CD4-positive, alpha-beta T cell treated with Interleukin-4 for 1 hour (primary cell): ENCODE measurements at places on chromosomes 1 and 21.
A peak's percentile ranks its signal among the peaks of the same experiment; 100 is the strongest.

DNA sequence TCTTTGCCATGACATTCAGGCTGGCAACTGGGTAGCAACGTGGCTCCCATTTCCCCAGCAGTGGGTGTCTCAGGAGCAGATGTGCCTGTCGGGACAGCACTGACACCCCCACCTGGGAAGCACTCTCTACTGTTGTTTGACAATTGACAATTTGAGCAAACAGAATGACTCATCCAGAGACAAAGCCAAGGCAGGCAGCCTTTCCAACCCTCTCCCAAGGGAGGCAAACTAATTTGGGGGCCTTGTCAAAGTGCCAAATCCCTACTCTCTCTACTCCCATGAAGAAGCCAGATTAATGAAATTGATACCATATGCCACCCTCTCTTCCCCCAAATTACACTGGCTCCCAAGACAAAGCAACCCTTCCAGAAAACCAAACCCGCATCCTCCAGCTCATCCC lies 65.6 kb downstream of the GRIK3 start:
- no peak for DNase-seq

- no peak for DNase-seq
Observed at GRCh38 chr1:228352677-228353481, 53.8 kb downstream of the TRIM11 start.

- no peak for DNase-seq
Observed at GRCh38 chr1:202632241-202632640, 78.0 kb downstream of the SYT2 start.

GRCh38 chr1:26359981-26360806 lies 6.3 kb upstream of the CRYBG2 start:
- DNase-seq, result peak; percentile 56

- DNase-seq, result peak; percentile 92
Observed at GRCh38 chr21:31559368-31560119, 99.9 kb upstream of the SOD1 start.

DNA sequence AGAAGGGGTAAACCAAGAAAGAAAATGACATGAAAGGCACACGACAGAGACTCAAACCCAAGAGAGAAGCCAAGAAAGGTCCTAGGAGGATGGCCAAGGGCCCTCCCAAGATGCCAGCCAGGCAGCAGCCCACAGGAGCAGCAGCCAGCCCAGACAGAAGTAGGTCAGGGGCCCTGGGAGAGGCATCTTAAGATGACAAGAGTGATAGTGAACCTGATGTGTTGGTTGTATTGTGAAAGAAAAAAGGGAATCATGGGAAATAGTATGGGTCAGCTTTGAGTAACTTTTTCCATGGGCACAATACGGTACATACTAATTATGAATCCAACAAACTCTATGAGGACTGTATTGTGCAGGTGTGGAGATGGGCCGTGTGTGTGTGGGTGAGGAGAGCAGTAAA lies 3.3 kb downstream of the CCSAP start:
- no peak for DNase-seq

DNA sequence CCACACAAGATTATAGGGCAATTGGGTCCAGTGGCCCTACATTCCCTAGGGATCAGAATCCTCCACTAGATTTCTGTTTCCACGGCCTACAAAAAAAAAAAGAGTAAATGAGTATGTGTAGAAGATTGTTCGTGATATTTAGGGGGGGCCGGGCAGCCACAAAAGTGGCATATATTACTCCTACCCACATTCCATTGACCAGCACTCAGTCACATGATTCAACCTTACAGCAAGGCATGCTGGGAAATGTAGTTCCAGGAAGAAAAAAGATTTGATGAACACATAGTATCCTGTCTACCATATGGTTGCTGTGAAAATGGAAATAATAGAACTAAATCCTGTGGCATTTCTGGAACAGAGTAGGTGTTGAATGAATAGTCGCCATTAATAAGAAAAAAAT lies 43.4 kb upstream of the GJB5 start:
- DNase-seq, result no peak

DNA sequence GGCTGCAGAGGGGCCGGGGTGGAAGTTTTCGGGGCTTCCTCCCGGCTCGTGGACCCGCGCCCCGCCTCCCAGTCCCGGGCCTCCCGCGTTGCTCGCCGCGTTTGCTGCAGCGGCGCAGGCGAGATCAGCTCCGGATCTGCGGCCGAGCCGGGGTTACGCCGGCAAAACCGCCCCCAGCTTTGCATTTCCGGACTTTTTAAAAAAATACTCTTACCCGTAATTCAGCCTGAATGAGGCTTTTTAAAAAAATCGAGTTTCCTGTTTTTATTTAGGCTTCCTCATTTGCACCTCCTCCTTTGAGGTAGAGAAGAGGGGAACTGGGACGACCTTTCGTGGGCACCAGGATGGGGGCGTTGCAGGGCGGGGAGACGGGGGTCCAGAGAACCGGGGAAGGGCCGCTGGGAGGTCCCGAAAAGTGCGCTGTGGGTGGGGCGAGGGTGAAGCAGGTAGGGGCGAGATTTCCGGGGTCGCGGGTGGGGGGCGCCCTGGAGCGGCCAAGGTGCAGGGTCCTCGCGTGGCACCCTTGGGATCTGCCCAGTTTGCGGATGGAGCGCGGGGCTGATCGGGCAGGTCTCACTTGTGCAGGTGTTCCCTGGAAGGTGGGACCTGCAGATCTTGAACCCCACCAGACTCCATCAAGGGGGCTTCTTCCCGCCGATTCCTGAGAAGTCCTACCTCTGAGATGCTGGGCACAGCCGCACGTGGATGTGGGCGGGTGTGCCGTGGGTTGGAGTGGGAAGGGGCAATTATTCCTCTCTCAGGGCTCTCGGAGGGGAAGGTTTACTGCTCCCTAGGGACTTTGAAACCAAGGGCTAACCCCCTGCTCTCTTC lies 1.1 kb downstream of the PIK3CD start:
- DNase-seq, result peak; percentile 73

DNA sequence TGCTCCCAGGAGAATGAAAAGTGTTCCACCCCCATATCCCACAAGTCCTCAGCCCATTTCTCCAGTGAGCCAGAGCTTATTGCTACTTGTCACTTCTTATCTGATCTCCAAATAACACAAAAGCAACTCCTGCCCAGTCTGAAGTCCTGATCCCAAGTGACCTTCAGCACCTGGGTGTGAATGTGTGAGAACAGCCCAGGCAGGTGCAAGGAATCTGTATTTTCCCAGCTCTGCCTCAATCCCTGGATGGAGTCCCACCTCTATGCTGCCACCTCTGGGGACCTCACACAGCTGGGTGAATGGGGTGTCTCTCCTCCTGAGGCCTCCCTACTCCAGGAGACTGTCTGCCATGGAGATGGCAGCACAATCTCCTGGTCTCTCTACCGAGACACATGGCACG lies 402.4 kb upstream of the PROX1 start:
- no peak for DNase-seq

- no peak for DNase-seq
Observed at GRCh38 chr1:168280296-168280927, at the start of gene TBX19. Gene TBX19 (plus strand): TSS chr1:168280877. CDS start chr1:168281091, 214 bp downstream.

DNA sequence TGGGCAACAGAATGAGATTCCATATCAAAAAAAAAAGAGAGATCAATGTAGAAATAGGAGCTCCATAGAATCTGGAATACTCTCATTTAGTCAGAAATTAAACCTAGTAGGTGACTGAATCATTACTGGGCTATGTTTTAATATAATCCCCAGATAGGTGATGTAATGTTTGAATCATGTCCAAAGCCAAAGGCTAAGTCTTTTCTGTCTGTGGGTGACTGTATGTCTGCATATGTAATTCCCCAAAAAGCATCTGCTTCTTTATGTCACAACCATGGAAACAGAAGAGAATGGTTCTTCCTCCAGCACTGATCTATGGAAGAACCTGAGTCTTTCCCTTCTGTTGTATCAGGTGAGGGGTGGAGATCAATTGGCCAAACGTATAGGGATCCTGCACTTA lies 5.8 kb downstream of the LAMC2 start:
- no peak for DNase-seq

DNA sequence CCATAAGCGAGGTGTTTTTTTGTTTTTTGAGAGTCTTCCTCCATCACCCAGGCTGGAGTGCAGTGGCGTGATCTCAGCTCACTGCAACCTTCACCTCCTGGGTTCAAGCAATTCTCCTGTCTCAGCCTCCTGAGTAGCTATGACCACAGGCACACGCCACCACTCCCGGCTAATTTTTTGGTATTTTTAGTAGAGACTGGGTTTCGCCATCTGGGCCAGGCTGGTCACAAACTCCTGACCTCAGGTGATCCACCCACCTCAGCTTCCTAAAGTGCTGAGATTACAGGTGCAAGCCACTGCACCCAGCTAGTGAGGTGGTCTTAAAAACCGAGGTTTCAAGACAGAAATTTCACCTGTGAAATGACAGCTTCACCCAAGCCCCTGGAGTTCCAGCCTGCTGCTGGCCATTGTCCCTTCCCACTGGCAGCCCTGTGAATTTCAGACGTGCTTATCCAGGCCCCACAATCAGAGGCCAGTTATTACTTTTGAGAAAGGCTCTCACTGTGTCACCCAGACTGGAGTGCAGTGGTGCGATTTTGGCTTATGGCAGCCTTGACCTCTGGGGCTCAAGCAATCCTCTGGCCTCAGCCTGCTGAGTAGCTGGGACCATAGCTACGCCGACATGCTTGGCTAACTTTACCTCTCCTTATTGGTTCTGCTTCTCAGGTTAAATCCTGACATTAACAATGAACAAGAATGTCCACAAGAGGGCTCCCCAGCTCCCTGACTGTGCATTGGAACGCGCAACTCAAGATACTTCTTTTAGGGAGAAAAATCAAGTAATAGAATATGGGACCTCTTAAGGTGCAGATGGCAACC lies 19.4 kb downstream of the ENO1 start:
- DNase-seq, result peak; percentile 73

GRCh38 chr21:40351006-40351405 lies 483.8 kb downstream of the PCP4 start:
- DNase-seq, result no peak

GRCh38 chr1:224545571-224545970 lies 70.5 kb upstream of the CNIH3 start:
- DNase-seq, result no peak

DNA sequence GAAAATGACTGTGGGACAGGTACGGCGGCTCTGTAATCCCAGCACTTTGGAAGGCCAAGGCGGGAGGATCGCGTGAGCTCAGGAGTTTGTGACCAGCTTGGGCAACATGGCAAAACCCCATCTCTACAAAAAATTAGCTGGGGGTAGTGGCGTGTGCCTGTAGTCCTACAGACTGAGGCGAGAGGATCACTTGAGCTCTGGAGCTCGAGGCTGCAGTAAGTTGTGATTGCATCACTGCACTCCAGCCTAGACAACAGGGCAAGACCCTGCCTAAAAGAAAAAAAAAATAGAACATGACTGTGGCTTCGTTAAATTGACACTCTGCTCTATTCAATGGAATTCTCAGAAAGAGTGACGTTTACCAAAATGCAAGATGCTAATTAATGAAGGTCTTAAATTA lies 3.9 kb upstream of the DBT start:
- no peak for DNase-seq

- no peak for DNase-seq
Observed at GRCh38 chr1:234562334-234562733, 47.6 kb downstream of the IRF2BP2 start.

- DNase-seq, result no peak
Observed at GRCh38 chr1:117036018-117036461, 24.1 kb upstream of the TTF2 start.

GRCh38 chr1:27316860-27317259 lies 5.1 kb upstream of the TMEM222 start:
- DNase-seq, result no peak

- no peak for DNase-seq
Observed at GRCh38 chr1:90246069-90246468, 251.2 kb downstream of the ZNF326 start.

- no peak for DNase-seq
Observed at GRCh38 chr1:42831273-42831672, 14.1 kb upstream of the SVBP start.

- DNase-seq, result no peak
Observed at GRCh38 chr1:160086456-160086892, 5.1 kb downstream of the KCNJ9 start.

DNA sequence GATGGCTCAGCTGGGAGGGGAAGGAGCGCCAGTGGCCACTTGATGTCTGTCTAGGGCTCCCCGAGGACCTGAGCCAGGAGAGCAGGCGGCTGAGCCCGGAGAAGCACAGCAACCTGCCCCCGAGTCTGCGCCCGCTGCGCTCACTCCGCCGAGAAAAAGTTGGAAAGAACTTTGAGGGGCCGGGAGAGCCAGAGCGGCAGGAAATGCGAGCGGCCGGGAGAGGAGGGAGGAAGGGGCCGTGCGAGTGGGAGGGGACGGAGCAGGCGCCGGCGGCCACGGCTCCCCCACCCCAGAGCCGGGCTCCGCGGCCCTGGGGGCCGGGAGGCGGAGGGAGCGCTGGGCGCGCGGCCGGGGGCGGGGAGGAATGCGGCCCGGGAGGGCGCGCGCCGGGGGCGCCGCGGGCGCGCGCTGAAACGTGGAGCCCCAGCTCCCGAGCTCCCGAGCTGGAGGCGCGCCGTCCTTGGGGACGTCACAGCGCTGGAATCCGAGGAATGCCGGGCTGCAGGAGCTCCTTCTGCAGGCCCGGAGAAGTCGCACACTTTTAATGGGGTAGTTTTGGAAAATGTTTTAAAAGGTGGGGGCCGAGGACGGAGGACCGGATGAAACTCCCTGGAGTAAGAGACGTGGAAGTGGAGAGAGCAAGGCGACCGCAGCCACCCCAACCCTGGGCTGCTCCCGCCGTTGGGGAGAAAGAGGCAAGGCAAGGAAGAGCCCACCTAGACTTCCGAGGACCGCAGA lies at the start of gene PTPN14:
PTPN14 (minus strand) TSS at position 167 of the 738 bp plus-strand sequence. CDS start 86,799 bp downstream, outside the sequence.
- DNase-seq, result no peak
